Activated CD8-positive, alpha-beta memory T cell treated with anti-CD3 and anti-CD28 coated beads, Interleukin-2, amount 50 U/mL, for 4 hours (primary cell): ENCODE measurements at places on chromosomes 11 and 22.
A peak's percentile ranks its signal among the peaks of the same experiment; 100 is the strongest.

DNA sequence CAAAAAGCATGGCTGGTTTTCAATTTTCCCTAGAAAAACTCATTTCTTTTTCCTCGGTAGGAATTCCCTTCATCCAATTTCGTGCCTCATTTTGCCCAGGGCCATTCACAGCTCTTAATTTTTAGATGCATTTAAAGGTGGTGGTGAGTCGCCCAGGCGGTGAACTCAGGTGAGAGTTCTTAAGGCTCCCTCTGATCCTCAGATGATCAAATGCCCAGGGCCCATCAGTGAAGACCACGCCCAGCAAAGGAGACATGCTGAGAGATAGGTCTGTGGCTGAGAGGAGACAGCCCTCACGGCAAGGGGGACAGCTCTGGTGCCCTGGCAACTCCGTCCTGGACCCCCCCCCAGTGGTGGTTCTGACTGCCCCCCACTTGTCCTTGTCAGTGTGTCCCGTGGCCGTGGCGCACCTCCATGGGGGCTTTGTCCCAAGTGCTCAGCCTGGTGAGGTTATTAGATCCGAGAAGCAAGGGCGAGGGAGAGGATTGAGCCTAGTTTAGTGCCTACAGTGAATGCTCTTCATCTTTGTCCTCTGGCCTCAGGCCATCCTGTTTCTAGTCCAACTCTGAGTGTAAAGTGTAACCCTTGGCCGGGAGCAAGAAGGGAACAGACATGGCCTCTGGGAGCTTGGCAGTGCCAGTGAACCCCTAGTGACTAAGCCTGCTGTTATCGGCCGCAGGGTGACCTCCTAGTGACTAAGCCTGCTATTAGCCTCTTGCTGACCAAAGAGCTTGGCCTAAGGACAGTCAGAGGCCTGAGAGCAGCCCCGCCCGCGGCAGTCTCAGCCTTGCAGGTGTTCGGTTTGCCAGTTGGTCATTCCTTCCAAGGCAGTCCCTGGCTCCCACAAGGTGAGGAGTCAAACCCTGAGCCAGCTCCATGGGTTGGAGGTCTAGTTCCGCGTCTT, 83.5 kb downstream of the CTTN start:
- DNase-seq: no peak

DNA sequence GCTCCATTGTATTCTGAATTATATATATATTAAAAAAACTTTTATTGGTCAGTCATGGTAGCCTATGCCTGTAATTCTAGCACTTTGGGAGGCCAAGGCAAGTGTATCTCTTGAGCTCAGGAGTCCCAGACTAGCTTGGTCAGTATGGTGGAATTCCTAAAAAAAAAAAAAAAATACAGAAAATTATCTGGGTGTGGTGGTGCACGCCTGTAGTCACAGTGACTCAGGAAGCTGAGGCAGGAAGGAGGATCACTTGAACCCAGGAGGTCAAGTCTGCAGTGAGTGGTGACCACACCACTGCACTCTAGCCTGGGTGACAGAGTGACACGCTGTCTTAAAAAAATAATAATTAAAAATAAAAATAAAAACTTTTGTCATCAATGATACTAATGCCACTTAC, 133.2 kb downstream of the FAT3 start:
- DNase-seq: no peak

GRCh38 chr11:72394416-72394815, 39.9 kb downstream of the CLPB start:
- no peak for DNase-seq

DNA sequence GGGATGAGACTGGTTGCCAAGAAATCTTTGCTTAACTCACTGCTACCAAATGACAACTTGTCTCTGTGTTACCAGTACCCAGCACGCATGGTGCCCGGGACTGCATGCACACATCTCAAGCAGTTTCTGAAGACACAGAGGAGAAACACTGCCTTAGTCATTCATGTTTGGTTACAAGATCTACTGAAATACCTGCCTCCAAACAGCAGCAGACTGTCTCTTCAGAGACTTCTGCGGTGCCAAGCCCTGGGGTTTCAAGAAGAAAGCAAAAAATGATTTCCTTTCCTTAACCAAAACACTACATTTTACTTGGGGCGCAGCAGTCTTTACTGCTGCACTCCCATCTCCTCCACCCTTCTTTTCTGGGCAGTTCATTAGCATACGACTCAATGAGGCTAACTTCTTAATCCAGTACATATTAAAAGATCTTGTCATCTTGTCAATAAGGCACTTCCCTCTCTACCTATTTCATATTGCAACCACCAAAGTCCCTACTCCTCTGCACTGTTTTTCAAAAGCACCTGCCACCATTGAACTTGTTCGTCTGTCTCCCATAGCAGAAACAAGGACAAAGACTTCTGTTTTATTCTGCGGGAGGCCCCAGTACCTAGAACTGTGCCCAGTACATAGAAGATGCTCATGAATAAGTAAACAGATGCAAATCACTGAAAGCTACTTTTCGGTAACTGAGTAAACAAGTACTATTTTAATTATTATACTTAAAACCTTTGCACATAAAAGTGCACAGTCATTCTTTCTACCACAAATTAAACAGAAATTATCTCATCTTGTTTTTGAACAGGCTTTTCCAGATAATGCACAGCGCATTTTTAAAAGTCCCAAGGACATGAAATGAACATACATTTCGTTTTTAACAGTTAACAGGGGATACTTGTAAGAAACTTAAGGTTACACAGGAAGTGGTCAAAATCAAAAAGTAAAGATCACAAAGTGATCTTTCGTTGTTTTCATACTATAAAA, 4.0 kb downstream of the NAP1L4 start:
- peak; percentile 40 for DNase-seq

DNA sequence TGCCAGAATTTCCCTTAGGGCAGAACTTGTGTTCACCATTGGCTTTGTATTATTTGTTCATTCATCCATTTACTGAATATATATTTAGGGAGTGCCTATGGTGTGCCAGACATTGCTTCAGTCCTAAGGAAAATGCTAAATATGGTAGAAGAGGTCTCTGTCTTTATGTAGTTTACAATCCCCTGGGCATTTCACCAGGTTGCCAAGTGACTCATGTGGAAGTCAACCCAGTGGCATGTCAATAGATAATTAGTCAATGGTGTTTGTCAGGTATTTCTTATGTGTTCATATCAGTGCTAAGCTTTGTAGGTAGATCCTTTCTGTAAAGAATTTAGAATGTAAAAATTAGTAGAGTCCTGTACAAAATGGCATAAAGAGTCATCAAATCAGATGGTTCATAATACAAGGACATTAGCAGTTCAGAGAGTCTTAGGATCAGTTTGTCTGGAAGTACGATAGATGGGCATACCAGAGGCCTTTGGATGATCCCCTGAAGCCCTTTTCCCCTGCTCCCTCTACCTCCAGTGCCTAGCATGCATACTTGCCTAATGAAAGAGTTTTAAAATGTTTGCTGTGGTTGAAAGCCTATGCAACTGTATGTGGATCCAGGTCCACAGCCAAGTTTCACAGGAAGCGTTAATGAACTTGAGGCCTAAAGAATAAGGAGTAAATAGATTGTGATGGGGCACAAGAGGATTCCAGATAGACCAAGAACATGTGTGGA, 58.5 kb upstream of the SESN3 start:
- no peak for DNase-seq

- DNase-seq: no peak
Observed at GRCh38 chr11:61842528-61842820, 14.4 kb downstream of the FADS2 start.

- peak; percentile 79 for DNase-seq
Observed at GRCh38 chr11:62694455-62695167, 5.3 kb upstream of the LRRN4CL start.

DNA sequence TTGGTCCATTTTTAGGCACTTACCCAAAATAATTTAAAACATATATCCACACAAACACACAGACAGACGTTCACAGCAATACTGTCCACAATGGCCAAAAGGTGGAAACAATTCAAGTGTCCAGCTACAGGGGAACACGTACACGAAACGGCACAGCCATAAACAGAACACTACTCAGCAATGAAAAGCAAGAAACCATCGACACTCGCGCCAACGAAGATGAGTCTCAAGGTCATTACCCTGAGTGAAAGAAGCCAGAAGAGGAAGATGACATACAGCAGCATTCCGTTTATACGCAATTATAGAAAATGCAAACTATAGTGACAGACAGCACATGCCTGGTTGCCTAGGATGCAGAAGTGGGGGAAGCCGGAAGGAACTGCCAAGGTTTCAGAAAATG, 13.4 kb upstream of the COMT start:
- DNase-seq: no peak

- no peak for DNase-seq
Observed at GRCh38 chr22:49087198-49087597, 740.5 kb downstream of the BRD1 start.

- no peak for DNase-seq
Observed at GRCh38 chr11:110219006-110219785, 77.2 kb downstream of the RDX start.

DNA sequence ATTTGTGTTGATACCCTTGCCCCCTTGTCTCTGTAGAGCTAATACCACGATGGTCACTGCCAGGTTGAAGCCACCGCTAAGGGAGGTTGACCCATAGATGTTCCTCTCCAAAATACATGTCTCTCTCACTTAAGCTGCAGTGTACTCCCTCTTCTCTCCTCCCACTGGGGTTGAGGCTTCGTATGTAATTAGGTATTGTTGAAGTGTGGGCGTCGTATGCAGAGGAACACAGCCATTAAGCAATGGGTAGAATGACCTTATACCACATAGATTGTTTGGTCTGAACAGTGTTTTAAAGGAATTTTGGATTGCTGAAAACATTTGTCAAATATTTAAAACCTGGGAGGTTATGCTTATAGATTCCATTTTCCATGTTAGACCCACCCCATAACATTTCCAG, 71.9 kb downstream of the TRAF6 start:
- DNase-seq: no peak

- DNase-seq: no peak
Observed at GRCh38 chr11:12626616-12627015, 47.6 kb upstream of the TEAD1 start.

- no peak for DNase-seq
Observed at GRCh38 chr11:5367448-5368074, 16.1 kb upstream of the OR51M1 start.

DNA sequence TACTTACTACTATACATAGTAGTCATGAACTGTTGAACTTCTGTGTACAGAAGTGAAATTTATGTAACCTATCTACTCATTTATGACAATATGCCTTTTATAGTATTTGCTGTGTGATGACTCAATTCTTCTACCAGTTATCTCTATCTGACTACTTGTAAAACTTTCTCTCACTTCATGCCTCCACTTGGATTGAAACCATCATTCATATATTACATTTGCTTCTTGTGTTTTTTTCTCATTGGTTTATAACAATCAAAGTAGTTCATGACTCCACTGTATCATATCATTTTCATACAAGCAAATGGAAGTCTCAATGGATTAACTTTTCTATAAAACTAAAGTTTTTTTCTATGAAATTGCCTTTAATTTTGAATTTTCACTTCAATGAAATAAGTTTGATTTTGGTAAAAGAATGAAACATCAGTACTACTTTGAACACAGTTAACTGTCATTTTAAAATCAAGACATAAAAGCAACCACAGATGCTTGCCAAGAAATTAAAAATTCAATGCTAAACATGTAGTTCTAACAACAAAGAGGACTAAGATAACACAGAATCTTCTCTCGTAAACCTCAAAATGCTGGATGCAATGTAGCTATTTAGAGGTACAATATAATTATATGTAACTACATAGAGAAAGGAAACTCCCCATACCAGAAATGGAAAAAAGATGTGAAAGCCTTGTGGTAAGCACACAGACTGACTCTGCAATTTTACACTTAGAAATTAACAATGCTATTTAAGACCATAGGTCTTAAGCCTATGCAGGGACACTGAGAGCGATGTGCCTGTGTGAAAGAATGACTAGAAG, 27.6 kb upstream of the EXPH5 start:
- DNase-seq: no peak

DNA sequence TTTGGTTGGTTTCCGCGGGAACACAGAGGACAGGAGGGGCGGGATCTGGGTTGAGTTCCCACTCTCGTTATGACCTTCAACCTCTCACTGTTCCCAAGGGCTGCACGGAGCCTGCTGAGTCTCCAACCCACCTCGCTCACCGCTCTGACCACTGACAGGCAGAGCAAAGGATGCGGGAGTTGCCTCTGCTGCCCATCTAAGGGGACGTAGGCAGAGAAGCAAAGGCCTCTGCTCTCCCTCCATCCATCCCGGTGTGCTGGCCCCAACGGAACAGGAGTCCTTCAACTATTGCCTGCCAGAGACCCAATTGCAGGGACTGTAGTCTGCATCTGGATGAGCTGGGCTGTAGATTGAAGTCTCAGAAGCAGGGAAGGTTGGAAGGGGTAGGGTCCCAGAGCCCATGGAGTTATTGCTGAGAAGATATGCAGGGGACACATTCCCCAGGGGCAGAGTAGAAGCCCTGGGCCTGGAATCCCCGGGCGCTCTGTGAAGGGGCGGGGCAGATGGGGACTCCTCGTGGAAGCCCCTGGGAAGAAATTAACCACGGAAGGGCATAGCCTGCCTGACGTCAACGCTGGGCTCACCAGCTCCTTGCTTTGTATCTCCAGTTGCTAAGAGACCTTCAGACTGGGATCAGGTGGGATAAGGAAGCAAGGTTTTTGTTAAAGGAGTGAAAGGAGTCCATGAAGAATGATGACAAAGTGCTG, 12.7 kb upstream of the FXYD2 start:
- no peak for DNase-seq

DNA sequence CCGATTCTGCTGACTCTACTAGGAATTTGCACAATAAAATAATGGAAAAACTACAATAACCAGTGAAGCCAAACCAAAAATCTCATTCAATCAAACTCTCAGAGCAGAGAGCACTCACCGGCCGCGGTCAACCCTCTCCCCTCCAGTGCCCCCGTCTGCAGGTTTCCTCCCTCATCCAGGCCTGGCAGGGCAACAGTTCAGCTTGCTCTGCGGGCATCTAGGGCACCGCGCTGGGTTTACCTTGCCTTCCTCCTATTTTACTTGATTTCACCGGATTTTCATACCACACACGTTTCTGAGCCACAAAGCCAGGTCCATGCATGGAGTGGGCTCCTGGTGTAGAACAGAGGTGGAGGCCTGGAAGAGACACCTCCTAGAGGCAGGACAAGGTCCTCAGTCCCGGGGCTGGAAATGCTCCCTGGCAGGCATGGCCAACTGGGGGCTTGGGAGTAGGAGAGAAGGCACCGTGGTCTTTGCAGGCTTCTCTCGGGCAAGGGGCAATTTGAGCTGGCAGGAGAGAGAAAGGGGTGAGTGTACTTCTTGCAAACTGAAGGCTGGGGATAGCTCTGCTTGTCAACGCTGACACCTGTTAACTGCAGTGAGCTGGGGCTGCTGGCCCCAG, 938.4 kb downstream of the BRD1 start:
- DNase-seq: no peak
